Activated gamma-delta T cell treated with Interleukin-2 at 50 U/mL for 16 hours (primary cell): ENCODE measurements at places on chromosomes 6 and 20.

DNA sequence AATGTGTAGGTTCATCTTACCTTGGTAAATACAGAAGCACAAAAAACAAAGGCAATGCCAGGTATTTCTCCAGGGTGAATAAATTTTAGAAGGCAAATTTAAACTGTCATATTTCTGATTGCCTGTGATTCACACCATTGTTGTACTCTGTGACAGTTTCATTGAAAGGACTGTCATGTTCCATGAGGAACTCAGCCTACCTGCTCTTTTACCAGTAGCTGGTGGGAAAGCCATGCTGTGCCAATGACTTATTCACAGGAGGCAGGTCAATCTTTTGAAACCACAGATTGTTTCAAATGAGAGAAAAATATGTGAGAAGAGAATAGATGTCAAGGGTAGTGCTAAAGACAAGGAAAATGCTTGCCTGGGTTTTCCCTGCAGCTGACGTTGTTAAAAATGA, 206.4 kb downstream of the LAMA2 start:
- no peak for DNase-seq

- DNase-seq, result no peak
Measured at GRCh38 chr6:165662749-165663376, at the start of gene PDE10A. TSS of gene PDE10A (minus strand) at chr6:165663241. CDS start at chr6:165662811, 430 bp downstream.

DNA sequence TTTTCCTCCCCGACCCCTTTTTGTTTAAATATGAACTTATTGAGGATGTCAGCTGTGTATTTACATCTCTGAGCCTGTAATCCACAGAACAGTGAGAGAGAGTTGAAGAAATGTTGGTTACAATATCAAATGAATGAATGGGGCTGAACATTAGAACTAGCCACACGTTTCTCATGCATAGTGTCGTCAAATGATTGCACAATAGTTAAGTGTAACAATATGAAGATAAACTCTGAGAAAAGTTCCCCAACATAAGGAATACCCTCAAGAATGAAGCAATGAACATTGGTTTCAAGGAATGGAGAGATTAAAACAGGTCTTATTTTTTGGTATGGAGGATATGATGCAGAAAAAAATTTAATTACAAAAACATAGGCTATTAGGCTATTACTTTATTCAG, 100.5 kb upstream of the DTNBP1 start:
- no peak for DNase-seq

DNA sequence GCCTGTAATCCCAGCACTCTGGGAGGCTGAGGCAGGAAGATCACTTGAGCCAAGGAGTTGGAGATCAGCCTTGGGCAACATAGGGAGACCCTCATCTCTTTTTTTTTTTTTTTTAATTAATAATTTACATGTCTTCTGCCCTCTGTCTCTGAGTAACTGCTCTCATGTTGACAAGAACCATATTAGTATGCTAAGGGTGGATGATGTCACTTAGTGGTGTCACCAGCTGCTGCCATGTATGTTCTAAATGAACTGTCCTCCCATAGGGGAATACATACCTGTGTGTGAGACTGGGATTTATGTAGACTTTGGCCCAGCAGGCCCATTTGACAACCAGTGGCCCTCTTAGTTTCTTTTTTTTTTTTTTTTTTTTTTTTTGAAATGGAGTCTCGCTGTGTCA, 65.6 kb downstream of the SCAND1 start:
- DNase-seq, result no peak

- DNase-seq, result no peak
Measured at GRCh38 chr6:144820270-144820669, 535.1 kb downstream of the UTRN start.

DNA sequence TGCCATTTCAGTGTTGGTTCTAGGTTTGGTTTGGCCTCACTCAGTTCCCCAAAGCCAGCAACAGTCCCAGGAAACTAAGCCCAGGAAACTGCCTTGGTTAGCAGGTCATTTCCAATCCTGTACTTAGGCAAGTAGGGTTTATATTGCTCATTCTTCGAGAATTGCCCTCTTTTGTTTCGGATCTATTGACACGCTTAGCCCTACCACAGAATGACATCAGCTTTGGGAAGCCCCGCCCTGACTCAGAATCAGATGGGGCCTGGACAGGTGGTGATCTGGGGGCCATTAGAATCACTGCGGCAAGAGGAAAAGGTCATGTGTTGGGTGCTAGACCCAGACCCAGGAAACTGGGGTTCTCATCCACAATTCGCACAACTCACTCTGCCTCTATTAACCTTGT, 578.2 kb downstream of the QKI start:
- no peak for DNase-seq

DNA sequence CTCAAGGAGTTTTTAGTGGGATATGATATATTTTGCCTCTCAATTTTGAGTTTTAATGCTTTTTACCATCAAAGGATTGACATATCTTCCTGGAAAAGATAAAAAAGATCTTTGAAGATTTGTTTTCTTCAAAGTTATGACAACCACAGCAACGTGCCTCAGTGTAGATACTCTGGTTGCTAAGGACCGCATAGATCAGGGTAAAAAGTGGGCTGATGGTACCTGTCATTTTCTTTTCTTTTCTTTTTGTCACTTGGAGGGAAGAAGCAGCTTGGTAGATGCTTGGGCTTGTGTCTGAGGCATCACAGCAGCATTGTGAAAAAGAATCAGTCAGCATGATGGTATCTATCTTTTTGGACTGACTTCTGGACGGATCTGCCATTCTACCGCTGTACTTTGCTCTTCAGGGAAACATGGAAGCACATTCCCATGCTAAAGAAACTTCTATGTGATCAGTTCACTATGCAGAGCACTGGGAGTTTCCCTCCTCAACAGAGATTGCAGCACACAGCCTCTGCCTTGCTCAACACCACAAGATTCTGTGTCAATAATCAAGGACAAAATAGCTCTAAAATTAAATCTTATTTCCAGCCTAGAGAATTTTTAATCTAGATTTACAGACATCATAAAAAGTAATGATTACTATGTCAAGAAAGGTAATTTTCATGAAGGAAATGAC, 54.8 kb upstream of the SGK1 start:
- DNase-seq, result no peak

DNA sequence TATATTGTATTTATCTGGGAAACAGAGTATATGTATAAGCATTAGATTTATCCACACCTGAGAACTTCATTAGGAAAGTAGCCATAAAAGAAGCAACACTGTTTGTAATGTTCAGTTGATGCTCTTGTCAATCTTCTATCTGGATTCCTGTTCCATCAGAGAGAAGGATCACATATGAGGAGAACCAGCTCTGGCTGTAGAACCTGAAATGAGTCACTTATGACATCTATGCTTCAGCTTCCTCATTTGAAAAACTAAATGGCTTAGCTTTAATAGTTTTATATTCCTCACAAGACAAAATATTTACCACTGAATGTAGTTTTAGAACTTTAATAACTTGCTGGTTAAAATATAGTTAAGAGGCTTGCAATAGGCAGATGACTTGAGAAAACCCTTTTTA, 144.7 kb downstream of the TASP1 start:
- no peak for DNase-seq

GRCh38 chr20:47125508-47125757, 230.8 kb downstream of the EYA2 start:
- no peak for DNase-seq

DNA sequence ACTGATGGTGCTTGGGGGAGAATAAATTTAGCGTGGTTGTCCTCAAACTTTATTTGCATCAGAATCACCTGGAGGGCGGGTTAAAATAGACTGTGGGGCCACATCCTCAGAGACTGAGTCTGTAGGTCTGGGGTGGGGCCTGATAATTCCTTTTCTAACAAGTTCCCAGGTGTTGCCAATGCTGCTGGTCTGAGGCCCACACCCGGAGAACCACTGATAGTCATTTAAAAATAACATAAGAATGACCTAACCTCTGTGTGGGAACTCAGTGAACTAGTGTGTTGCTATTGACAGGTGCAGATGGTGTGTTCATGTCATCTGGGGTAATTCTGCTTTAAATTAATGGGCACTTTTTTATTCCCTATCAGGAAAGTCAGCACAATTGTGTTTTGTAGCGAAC, 64.8 kb downstream of the RTN4IP1 start:
- no peak for DNase-seq
